ENCODE measurements at places on chromosomes 5 and 9.

DNA sequence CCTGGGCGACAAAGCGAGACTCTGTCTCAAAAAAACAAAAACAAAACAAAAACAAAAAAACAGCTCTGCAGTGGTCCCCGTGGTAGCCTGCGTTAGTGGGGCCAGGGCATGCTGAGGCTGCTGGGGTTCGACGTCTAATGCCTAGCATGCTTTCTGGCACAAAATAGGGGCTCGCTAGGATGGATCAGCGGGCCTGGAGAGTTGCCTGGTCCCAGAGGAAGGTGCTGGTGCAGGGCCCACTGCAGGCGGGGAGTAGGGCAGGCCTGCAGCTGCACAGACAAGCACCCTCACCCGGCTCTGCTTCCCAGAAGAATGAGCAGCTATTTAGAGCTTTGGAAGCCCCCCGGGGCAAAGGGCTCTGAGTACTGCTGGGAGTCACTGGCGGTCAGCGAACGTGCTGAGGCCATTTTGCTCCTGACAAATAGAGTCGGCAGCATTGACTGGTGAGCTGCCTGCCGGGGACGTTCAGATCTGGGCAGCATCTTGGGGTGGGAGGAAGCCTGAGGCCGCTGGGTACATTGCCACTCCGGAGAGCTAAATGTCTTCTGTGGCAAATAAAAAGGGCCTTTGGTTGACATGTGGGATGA lies 126.7 kb downstream of the OLFM1 start:
- no peak for DNase-seq

GRCh38 chr9:77989458-77989857 lies 42.2 kb downstream of the GNAQ start:
- DNase-seq = no peak

- no peak for DNase-seq
Observed at GRCh38 chr5:105593011-105593760, 2030.6 kb upstream of the NUDT12 start.

DNA sequence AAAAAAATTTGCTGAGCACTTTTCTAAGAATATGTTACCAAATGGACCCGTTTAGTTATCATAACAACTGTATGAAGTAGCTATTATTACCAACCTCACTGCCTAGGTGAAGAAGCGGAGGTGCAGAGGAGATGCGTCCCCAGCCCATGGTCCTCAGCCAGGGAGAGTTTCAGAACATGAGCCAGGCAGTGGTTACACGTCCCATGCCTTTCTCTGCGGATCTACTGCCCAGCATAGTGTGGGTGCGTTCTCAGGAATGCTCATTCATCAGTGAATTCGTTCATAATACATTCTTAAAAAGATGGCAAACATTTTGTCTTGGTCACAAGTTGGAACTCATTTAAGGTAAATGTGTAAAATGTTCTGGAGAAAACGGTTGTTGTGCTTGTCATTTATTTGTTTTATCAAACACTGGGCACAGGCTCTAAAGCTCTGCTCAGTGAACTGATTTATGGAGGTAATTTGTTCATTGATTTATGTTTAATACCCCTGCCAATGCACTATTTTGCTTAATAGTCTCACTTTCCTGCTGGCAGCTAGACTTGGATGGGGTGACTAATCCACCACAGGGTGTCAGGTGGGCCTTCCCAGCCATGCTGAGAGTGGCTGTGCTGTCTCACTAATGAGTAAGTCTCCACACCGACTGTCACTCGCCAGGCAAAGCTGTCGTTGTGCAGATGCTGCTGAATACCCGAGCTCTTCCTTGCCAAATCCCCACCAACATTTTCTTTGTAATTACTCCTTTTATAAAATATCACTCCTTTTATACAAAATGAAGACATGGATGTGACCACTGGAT lies 248.8 kb downstream of the TENT4A start:
- no peak for DNase-seq

- DNase-seq = no peak
Observed at GRCh38 chr9:121750715-121751623, 99.5 kb downstream of the DAB2IP start.
